ENCODE measurements at places on chromosomes 6 and 20.

DNA sequence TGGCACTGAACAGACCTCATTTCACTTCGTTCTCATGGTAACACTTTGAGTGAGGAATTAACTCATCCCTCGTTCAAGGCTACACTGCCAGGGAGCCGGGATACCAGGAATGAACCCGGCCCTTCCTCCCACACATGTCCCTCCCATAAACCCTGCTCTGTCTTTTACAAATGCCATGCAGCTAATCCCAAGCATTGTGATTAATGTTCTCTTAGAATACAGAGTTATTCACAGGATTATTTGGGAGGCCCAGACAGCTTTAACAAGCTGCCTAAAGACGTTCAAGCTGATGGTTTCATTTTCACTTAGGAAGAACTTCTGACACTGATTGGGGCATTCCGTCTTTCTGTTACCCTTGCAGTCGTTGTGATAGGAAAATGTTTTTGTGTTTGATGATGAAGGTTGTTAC is 42.5 kb upstream of the CD83 start:
- peak; percentile 21 for DNase-seq

DNA sequence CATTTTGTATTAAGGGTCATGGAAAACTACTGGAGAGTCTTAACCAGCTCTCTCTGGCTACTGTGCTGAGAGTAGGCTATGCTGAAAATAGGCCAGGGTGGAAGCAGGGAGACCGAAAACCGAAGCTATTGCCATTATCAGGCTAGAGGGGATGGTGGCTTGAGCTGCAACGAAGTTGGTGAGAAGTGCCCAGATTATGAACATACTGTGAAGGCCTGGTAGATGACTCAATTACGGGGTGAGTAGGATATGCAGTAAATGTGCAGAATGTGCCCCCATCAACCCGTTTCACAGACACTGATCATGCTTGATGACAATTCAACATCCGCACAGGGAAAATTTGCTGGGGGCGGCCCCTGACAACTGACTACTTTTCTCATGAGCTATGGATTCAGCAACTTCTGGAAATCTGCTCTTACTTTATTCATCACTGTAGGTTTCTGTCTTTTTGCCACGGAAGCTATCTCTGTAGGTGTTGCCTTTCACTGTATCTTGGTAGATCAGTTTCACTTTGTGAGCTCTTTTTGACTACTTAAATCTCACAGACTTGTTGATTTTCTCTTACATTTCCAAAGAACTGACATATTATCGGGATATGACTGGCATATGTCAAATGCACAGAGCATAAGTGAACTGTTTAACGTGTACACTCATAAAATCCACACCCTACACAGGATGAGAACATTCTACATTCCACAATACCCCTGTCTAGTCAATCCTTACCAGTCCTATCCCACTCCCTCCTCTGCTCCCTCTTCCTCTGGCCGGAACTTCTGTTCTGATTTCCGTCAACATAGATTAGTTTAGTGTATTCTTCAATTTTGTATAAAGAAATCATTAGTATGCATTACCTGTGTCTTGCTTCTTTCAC is 15.5 kb upstream of the MEP1A start:
- DNase-seq, result no peak

GRCh38 chr6:43368259-43369160 is 937 bp downstream of the ZNF318 start:
- peak; percentile 49 for DNase-seq

DNA sequence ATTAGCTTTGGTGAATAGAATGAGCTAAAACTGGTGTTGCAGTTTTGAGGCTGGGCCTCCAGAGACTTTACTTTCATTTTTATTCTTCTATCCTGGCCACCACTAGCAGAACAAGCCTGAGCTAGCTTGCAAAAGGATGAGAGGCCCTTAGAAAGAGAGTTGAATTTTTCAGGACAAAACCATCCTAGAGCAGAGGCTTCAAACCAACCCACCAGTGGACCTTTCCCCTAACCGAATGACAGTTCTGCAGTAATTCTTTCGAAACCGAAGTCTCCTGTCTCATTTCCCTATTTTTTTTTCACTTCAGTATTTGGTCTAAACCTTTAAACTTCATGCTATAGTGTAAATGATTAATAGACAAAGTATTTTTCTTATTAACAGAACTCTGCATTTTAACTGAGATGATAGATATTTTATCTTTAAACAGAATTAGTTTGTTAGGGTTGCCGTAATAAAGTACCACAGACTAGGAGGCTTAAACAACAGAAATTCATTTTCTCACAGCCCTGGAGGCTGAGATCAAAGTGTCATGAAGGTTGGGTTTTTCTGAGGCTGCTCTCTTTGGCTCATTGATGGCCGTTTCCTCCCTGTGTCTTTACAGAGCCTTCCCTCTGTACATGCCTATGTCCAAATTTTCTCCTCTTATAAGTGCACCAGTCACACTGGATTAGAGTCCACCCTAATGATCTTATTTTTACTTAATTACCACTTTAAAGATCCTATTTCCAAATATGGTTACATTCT is 80.6 kb upstream of the PAK5 start:
- DNase-seq, result no peak

- no peak for DNase-seq
Observed at GRCh38 chr6:97026298-97026697, 101.8 kb downstream of the KLHL32 start.

DNA sequence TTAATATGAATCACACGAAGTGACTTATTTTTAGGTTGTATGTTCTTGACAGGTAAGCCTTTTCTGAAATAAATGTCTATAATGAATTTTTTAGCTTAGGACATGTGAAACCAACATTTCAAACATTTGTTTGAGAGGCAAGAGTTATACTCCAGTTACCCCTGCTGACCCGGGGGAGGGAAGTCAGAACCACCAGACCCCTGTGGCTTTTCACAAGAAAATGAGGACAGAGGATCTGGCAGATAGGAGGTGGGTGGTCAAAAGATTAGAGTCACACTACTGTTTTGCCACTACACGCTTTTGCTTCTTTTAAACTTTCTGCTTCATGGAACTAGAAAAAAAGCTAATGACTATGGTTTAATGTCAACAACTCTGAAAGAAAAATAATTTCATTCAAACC is 27.5 kb upstream of the ADGRF4 start:
- DNase-seq, result no peak

- DNase-seq, result no peak
Observed at GRCh38 chr20:63471717-63471980, 806 bp downstream of the KCNQ2 start.

DNA sequence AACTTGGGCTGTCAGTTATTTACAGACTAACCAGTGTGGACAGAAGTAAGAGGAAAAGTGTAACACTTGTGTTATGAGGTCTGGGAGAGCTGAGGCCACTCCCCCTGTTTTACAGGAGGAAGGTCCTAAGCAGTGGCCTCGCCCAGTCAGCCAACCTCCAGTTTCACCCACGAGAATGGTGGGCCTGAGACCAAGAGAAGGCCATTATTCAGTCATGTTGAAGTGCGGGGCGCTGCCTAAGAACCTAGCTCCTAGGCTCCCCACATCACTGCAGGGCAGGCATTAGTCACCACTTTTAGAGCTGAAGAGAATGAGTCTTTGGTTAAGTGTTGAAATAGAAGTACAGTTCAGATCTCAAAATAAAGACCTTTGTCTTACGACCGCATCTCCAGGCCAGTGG is 27.9 kb downstream of the CDYL start:
- no peak for DNase-seq

GRCh38 chr6:13762611-13763441 is 51.2 kb upstream of the RANBP9 start:
- DNase-seq, result no peak

DNA sequence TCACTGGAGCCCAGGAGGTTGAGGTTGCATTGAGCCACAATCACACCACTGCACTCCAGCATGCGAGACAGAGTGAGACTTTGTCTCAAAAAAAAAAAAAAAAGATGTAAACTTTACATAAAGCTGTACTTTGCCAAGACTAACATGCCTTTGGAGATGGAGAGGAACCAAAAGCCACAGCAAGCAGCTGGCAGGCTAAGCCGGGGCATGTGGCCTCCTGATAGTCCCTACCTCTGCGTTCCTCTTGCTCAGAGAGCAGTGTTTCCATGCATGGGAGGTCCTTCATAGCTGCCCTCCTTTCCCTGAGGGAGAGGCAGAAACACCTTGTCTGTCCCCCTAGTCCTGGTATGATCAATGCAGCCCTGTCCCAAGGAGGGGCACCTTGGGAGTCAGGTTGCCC is 35.2 kb downstream of the SPATA2 start:
- DNase-seq, result no peak

DNA sequence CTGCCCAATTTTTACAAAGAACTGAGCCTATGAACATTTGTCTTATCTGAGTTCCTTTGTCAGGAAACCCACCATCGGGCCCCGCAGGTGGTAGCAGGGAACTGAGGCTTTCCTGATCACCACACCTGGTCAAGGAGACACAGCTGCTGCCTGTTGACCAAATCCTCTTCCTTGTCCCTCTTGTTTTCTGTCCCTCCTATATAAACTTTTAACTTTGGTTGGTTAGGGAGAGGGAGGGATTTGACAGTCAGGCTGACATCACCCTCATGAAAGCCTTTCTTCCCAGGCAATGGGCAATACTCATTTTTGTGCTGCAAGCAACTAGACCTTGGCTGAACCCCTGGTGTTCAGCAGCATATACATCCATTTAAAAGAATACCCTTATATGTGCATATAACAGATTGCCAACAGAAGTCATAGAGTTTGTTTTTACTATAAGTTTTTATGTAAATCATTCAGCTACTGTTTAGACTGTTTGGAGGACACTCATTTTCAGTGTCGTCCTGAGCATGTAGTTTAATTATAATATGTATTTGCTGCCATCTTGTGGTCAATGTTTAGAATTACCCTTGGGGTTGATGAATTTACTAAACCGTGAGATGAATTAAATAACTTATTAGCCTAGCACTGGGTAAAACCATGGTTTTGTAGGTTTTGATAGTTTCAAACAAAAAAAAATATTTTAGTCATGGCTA is 17.0 kb downstream of the CRISP1 start:
- peak; percentile 81 for DNase-seq

- DNase-seq, result no peak
Observed at GRCh38 chr20:50101887-50102286, 11.1 kb downstream of the UBE2V1 start.

GRCh38 chr20:46835418-46835817 is 59.2 kb upstream of the EYA2 start:
- DNase-seq, result peak; percentile 15

- no peak for DNase-seq
Observed at GRCh38 chr6:130944486-130944885, 117.3 kb downstream of the SMLR1 start.

GRCh38 chr6:131049608-131050007 is 13.4 kb downstream of the EPB41L2 start:
- no peak for DNase-seq

GRCh38 chr6:5499644-5500306 is 238.5 kb downstream of the FARS2 start:
- peak; percentile 65 for DNase-seq

DNA sequence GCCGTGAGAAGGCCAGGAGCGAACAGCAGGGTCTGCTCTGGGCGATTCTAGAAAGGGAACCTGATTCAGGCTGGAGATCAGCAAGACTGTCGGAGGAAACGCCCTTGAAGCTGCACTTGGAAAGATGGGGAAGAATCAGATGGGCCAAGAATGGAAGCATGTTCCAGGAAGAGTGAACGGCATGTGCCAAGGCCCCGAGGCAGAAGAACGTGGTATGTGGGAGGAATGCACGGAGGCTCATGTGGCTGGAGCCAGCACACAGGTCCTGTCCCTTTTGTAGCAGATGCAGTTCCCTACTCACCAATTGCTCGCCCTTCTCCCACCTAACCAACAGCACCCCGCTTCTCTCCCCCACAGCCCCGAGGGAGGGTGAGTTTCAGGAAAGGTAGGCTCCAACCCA is 180.6 kb downstream of the TFAP2C start:
- DNase-seq, result no peak

DNA sequence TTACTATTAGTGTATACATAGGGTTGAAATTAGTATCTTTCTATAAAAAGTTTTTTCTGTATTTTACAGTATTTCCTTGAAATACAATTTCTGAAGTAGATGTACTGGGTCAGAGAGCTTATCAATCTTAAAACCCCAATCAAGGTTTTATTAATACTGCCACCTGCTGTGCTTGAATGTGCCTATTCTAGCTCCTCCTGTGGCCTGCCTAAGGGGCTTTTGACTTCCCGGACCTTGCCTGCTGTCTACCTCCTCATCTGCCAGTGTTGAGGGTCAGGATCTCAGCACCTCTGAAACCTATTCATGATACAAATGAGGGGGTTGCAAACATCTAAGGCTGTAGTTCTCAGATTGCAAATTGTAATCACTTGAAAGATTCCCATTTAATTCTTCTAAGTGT is 9.2 kb downstream of the PACRG start:
- no peak for DNase-seq

- no peak for DNase-seq
Observed at GRCh38 chr20:47183367-47183766, 173.1 kb downstream of the ZMYND8 start.

DNA sequence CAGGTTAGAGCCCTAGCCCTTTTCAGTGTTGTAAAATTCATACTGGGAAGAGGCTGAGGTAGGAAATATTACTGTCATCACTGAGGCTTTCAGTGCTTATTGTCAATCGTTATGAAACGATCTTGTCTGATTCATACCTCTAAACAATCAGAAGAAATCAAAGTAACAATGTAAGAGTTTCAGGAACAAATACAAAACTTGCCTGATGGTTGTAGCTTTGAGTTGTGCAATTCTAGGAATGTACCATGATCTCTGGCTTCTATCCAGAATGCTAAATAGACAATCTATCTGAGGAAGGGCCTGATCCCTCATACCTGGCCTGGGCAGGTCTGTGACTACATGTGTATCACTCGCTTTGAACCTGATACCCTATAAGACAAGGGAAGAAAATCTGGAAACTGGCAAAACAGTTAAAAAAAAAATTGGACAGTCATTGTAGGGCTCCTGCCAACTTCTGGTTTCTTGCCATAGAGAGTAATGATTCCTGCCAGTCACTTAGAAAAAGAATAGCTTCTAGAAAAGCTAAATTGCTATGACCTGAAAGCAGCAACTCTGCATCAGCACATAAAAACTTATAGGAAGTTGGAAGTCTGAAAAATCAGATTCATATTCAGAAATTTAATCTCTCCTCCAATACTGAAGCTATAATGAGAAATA is 234.7 kb downstream of the BTBD9 start:
- DNase-seq, result no peak

- no peak for DNase-seq
Observed at GRCh38 chr6:161590961-161591627, 317.2 kb upstream of the AGPAT4 start.

DNA sequence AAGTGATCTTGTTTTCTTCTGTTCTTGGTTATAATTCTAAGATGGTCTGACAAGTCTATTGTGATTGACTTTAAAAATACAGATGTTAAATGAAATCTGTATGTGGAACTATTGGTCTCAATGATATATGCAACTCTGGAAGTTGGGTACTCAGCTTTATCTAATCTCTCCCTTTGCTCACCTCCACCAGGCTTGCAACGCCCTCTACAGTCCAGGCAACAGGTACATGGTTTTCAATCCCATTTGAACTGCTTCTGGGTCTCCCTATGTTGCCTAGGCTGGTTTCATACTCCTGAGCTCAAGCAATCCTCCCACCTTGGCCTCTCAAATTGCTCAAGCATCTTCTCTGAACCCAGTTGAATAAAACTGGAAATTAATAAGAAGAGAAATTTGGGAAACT is 25.6 kb upstream of the HLA-DQB1 start:
- DNase-seq, result no peak

Data from RKO (cell line).